Stimulated activated CD8-positive, alpha-beta memory T cell treated with anti-CD3 and anti-CD28 coated beads, Interleukin-4, amount 100 ng/mL, for 48 hours (primary cell): ENCODE measurements at places on chromosomes 1 and 21.
A peak's percentile ranks its signal among the peaks of the same experiment; 100 is the strongest.

DNA sequence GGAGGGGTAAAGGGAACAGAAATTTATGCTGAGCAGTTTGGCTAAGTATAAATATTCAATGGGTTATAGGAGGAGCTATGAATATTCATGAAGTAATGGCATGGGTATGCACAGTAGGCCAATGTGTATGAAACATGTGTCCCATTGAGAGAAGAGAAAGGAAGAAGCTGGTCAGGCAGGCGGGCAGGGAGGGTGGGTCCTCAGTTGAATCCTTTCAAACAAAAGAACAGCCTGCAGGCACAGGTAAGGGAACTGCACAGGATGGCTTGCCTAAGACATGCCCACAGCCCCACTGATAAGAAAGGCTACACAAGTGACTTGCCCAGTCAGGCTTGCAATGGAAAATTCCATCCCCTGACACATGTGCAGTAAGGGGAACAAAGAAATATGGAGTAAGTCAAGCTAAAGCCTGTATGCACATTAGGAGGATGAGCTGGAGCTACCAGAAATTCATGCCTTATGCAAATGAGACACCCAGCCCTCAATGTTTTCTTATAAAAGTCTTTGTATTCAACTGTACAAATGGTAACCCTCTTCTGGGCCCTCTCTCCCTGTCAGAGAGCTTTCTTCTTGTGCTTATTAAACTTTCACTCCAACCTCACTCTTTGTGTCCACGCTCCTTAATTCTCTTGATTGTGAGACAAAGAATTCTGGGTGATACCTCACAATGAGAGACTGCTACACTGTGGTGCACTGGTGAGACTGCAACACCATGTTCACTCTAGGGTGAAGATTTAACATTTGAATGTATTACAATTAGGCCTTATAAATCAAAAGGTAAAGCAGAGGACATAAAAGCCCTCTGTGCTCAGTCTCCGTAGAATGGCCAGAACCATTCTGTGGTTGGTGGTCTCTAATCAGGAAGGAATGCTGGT is 96.5 kb downstream of the ATP1B1 start:
- no peak for DNase-seq

DNA sequence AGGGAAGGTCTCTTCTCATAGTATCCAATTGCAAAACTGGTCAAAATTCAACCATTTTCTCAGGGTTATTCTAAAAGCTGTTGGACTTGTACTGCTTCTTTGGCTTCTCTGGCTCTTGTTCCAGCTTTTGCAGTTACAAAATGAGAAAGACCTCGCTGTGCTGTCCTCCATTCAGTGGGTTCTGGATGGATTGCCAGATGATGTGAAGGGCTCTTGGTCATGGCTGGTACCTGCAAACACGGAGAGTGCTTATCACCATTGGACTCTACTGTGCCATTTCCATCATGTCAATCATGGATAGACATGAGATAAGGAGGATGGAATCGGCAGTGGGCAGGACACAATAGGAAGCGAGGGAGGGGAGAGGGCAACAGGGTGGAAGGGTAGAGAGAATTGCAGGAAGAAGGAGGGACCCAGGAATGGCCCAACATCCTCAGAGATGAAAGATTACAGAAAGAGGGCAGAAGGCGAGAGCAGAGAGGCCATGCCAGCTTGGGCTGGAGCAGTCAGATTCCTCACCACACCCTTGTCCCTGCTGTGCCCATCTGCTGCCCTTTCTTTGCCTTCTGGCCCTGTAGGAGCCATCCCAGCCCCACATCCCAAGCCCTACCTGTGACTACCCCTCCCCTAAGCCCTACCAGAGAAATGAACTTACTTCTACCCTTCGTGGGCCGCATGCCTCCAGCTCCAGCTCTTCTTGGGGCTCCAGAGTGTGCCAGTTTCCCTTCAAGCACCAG is 70.3 kb downstream of the HIVEP3 start:
- no peak for DNase-seq

DNA sequence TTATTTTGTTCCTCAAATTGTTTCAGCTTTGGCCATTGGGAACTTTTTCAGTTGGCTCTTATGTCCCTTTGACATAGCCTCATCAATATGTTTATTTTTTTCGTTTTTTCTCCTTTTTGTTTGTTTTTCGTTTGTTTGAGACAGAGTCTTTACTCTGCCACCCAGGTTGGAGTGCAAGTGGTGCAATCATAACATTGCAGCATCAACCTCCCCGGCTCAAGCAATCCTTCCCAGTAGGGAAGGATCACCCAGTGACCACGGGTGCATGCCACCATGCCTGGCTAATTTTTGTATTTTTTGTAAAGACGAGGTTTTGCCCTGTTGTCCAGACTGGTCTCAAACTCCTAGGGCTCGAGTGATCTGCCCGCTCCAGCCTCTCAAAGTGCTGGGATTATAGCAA is 8.1 kb downstream of the POLR3GL start:
- no peak for DNase-seq

DNA sequence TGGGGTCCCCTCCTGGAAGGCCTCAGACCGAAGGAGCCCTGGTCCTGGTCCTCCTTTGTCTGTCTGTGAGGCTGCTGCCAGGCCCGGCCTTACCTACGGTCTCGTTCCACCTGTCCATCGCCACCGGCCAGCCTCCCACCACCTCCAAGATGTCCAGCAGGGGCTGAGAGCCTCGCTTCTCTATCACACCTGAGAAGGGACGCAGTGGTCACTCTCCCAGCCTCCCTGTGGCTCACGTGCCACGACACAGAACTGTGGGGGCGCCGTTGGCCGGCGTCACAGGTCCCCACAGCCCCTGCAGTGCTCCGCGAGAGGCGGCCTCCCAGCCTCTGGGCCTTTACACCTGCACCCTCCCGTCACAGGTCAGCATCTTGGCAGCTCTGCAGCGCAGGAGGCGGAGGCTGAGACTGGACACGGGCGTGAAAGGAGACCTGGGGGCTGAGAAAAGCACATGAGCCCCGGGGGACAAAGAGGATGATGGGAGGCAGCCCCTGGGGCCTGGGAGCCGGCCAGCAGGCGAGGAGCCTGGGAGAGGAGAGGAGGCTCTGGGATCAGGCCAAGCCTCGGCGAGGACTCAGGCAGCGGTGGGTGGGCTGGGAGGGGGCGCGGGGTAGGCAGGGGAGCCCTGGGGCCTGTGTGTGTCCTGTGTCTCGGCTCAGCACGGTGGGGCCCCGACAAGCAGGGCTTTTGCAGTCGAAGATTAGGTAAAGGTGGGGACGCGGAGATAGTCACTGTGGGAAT is 20.5 kb downstream of the PRXL2B start:
- DNase-seq: no peak

DNA sequence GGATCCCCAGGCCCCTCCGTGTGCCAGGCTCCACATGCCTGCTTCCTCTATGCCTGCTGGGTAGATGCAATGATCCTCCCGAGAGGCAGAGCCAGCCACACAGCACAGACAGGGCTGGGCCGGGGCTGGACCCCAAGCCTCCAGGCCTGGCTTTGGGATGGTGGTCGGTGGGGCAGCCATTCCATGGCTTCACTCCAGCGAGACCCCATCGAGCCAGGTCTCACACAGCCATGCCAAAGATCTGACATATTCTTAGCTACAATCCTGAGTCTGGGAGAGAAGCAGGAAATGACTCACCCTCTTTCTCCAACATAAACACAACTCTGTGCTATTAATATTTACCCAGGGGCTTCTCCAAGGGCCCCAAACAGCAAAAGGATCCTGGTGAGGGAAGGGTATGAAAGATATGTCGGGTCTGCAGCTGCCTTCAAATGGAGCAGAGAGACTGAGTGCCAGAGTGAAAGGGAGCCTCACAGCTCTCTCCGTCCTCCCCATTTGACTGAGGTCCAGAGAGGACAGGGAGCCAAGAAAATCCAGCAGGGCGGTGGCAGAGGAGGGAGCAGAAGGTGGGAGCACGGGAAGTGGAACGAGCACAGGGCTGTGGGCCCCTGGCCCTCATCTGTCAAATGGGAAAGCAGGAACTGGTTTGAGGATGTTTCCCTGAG is 639.5 kb downstream of the MATN1 start:
- DNase-seq: no peak

GRCh38 chr1:35577071-35577998 is 4.2 kb downstream of the TFAP2E start:
- DNase-seq: peak; percentile 75

- DNase-seq: no peak
Measured at GRCh38 chr1:200379432-200379757, 30.4 kb downstream of the ZNF281 start.

GRCh38 chr1:115052454-115053083 is 22.9 kb downstream of the TSHB start:
- peak; percentile 67 for DNase-seq

GRCh38 chr1:203196371-203196770 is 9.9 kb upstream of the CHI3L1 start:
- DNase-seq: no peak

DNA sequence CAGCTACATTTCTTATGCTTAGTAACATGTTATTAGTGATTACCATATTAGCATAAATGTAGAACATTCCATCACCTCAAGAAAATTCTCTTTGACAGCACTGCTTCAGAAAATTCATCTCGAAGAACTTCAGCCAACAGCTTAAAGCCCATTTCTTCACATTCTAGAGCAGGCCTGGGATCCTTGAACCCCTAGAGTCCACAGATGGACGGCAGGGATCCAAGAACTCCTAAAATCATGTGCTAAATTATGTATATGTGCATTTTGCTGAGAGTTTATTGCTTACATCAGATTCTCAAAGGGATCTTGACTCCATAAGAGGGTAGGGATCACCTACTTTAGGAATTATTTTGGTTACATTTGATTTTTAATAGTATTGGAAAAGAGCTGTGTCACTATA is 76.2 kb upstream of the TEKT2 start:
- DNase-seq: no peak

- no peak for DNase-seq
Measured at GRCh38 chr21:29305561-29305960, 6.8 kb downstream of the BACH1 start.
